ENCODE measurements at places on chromosomes 7 and 10. TPM values are rescaled to one million over a fixed set of nuclear protein-coding genes. Genes with fewer than 3 reads are reported as not detected.
A peak's percentile ranks its signal among the peaks of the same experiment; 100 is the strongest.

RADIL gene
- 7.6 TPM for polyA plus RNA-seq

GARIN1A gene
- not detected for polyA plus RNA-seq

- DNase-seq: no peak
- no peaks in the 10 kb centered on the region for H3K36me3 ChIP-seq
- no peaks in the 10 kb centered on the region for H3K27me3 ChIP-seq
- no peaks in the 10 kb centered on the region for H3K4me1 ChIP-seq
- H3K27ac ChIP-seq: no peak overlapping the region
These were observed 562.1 kb downstream of the DNAJB6 start for GRCh38 chr7:157898802-157899505.

MINDY4 gene
- 1.3 TPM for polyA plus RNA-seq

GRCh38 chr10:129896860-129897200 lies 67.2 kb downstream of the EBF3 start:
- H3K27me3 ChIP-seq: no peaks in the 10 kb centered on the region
- H3K27ac ChIP-seq: no peak overlapping the region
- no peak overlapping the region for H3K4me3 ChIP-seq
- H3K36me3 ChIP-seq: no peaks in the 10 kb centered on the region
- peaks cover 5% of the 10 kb centered on the region for H3K4me1 ChIP-seq
- no peak for DNase-seq

SPDYE16 gene
- polyA plus RNA-seq: 0.03 TPM

DNA sequence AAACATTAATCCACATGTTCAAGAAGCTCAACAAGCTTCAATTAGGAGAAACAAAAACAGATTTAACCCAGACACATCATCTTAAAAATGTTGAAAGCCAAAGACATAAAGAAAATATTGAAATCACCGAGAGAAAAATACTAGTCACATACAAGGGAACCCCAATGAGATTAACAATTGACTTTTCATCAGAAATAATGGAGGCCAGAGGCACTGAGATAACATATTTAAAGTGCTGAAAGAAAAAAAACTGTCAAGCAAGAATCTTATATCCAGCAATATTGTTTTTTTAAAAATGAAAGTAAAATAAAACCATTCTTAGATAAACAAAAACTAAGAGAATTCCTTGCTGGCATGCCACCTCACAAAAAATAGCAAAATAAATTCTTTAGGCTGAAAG lies 28.9 kb downstream of the AOC1 start:
- no peaks in the 10 kb centered on the region for H3K36me3 ChIP-seq
- H3K27me3 ChIP-seq: no peaks in the 10 kb centered on the region
- no peaks in the 10 kb centered on the region for H3K4me1 ChIP-seq
- DNase-seq: no peak
- H3K4me3 ChIP-seq: no peak overlapping the region

GRCh38 chr10:22649390-22649841 lies 65.0 kb downstream of the PIP4K2A start:
- H3K4me3 ChIP-seq: no peak overlapping the region
- no peak for DNase-seq
- H3K27ac ChIP-seq: no peak overlapping the region
- no peaks in the 10 kb centered on the region for H3K27me3 ChIP-seq
- peaks cover 3% of the 10 kb centered on the region for H3K4me1 ChIP-seq

ZNF467 gene
- 0.89 TPM for polyA plus RNA-seq

- H3K27ac ChIP-seq: no peak overlapping the region
- peak overlapping the region; percentile 25 for H3K4me3 ChIP-seq
- no peak for DNase-seq
- no peaks in the 10 kb centered on the region for H3K36me3 ChIP-seq
These were observed 4.4 kb upstream of the PDLIM1 start for GRCh38 chr10:95295031-95295755.

CPA2 gene
- 0.22 TPM for polyA plus RNA-seq

- H3K27me3 ChIP-seq: peaks cover 46% of the 10 kb centered on the region
- no peak overlapping the region for H3K27ac ChIP-seq
- peaks cover 14% of the 10 kb centered on the region for H3K4me1 ChIP-seq
These were observed 4.3 kb downstream of the PRRT4 start for GRCh38 chr7:128357217-128357613.

- H3K27me3 ChIP-seq: no peaks in the 10 kb centered on the region
- H3K27ac ChIP-seq: no peak overlapping the region
- H3K4me3 ChIP-seq: no peak overlapping the region
- DNase-seq: no peak
- no peaks in the 10 kb centered on the region for H3K36me3 ChIP-seq
- H3K4me1 ChIP-seq: no peaks in the 10 kb centered on the region
These were observed 725.2 kb downstream of the SUGCT start for GRCh38 chr7:40859965-40860543.

- no peak for DNase-seq
- no peak overlapping the region for H3K4me3 ChIP-seq
- H3K27me3 ChIP-seq: no peaks in the 10 kb centered on the region
- H3K27ac ChIP-seq: no peak overlapping the region
- H3K4me1 ChIP-seq: no peaks in the 10 kb centered on the region
These were observed 360.0 kb upstream of the AOAH start for GRCh38 chr7:37084303-37084702.

- no peaks in the 10 kb centered on the region for H3K27me3 ChIP-seq
- no peak overlapping the region for H3K4me3 ChIP-seq
- no peaks in the 10 kb centered on the region for H3K4me1 ChIP-seq
- no peak overlapping the region for H3K27ac ChIP-seq
- DNase-seq: no peak
These were observed 70.4 kb downstream of the VTI1A start for GRCh38 chr10:112517451-112517862.

GRCh38 chr10:43348511-43349312 lies 22.7 kb upstream of the FXYD4 start:
- H3K27ac ChIP-seq: no peak overlapping the region
- no peaks in the 10 kb centered on the region for H3K36me3 ChIP-seq
- peak; percentile 69 for DNase-seq

DNA sequence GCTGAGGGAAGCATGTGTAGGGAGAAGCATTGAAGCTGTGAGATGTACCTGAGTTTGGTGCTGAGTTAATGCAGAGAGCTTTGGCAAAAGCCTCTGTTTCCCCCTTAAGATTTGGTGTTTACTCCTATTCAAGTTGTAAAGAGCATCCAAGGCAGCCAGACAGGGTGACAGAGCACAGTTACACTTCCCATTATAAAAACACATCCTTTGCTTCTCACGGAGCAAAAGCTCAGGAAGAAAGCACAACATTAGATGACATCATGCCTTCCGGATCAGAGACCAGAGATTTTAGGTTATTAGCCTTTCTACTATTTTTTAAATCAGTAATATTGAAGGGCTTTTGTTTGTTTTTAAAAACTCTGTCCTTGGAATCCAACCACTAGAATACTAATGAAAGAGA lies 182.9 kb downstream of the DOCK4 start:
- no peaks in the 10 kb centered on the region for H3K27me3 ChIP-seq
- no peak for DNase-seq
- no peaks in the 10 kb centered on the region for H3K4me1 ChIP-seq
- no peak overlapping the region for H3K27ac ChIP-seq
- no peak overlapping the region for H3K4me3 ChIP-seq

DNA sequence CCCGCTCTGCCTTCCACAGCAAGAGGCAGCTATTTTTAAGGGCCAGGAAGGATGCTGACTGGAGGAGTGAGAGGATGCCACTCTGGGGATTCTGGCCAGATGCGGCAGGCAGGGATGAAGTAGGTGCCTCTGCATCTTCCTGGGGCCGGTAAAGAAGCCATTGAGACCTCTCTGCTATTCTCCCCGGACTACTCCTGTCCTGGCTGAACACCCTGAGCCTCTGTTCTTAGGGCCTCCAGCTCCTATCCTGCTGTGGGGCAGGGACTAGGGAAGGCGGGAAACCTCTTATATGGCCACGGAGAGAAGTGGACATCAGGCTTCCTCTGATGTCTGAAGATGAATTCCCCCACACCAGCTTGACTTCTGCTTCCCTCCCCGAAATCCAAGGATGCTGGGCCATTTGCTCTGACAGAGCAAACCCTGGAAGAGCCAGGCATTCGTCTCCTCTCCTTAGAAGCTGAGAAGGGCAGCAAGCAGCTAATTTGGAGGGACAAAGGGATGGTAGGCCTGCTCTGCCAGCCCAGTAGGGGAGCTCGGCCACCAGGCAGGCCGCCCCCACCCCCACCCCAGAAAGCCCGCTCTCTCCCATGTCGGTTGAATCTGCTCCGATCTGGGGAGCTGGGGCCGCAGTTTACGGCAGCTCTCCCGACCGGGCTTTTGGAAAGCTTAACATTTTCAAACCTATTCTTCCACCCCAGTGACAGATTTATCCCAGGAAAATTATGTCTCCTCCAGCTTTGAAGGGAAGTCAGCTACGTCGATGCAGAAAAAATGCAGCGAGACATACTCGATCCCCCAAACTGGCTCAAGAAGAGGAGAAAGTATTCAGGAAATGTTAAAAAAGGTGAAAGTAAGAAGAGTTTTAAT lies 2.8 kb downstream of the FGF8 start:
- H3K4me1 ChIP-seq: peaks cover 27% of the 10 kb centered on the region
- peak overlapping the region; percentile 6 for H3K4me3 ChIP-seq
- no peak overlapping the region for H3K27ac ChIP-seq
- peaks cover 60% of the 10 kb centered on the region for H3K27me3 ChIP-seq

DNA sequence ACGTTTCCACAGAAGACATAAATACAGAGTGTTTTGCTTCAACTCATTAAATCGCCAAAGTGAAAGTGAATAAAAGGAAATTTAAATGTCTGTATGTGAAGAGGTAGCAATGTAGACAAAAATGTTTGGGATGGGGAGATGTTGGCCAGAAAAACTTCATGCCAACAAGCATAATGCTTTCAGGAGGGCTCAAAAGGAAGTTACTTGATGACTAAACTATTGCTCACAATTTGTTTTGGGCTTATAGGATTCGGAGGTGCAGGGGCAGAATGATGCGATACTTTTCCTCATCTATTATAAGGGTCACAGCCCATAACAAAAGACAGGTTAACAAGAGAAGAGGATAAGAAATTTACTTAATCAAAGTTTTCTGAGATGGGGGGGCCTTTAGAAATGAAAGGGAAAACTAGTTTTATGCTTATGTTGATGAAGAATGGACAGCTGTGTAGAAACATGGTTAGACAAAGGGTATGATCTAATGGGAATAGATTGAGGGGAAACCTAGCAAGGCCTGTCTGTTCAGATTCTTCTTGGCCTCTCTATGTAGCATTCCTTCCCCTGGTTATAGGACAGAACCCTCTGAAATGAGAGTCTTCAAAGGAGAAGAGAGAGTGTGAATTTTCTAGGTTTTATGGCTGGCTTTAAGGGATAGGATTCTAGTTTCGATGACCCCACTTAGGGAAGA lies 898.6 kb downstream of the LRMDA start:
- H3K27me3 ChIP-seq: no peaks in the 10 kb centered on the region
- no peak overlapping the region for H3K4me3 ChIP-seq
- no peaks in the 10 kb centered on the region for H3K36me3 ChIP-seq
- H3K4me1 ChIP-seq: no peaks in the 10 kb centered on the region

BRAT1 gene
- polyA plus RNA-seq: 36.8 TPM

FAM20C gene
- polyA plus RNA-seq: 13.9 TPM

TMEM236 gene
- polyA plus RNA-seq: 0.02 TPM

AKR1C8 gene
- polyA plus RNA-seq: not detected
